ENCODE measurements at places on chromosomes 4 and X.

GRCh38 chrX:40471965-40472648 lies 108.7 kb upstream of the ATP6AP2 start:
- DNase-seq = no peak

- DNase-seq = no peak
Observed at GRCh38 chrX:9160698-9161329, 126.9 kb upstream of the FAM9B start.

- no peak for DNase-seq
Observed at GRCh38 chr4:2805712-2806389, 13.0 kb downstream of the SH3BP2 start.

GRCh38 chr4:56425518-56425917 lies 9.9 kb downstream of the PPAT start:
- no peak for DNase-seq

GRCh38 chr4:128570387-128570975 lies 239.0 kb upstream of the JADE1 start:
- DNase-seq = no peak

DNA sequence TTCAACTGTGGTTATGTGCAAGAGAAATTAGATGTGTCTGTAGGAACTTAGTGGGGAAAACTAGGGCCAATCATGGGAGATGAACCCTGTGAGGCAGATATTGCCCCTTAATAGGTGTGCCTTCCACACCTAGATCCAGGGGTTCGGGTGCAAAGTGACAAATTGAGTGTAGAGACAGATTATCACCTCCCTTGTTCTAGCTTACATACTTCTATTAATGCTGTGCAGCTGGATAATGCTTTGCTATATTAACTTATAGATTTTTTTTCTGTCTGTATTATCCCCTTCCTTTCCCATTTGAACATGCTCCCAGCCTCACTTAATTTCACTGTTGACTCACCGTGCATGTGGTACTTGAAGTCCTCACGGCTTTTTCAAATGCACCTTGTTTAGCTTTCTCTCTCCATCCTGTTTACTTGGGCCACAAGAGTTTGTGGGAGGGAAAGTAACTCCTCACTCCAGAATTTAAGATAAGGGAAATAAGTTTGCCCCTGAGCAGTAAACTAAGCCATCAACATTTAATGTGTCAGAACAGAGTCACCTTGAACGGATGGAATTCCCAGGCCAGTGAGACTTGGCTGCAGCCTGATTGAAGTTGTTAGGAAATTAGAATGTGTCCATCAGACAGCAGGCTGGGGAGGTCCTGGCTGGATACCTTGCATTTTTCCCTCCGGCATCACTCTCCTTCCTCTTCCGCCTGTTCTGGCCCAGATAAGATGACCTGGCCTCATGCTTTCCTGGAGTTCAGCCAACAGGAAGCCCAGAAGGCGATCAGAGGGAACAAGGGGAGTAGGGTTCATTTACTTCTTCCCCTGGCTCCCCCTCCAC lies 478.4 kb downstream of the BCOR start:
- DNase-seq = no peak

DNA sequence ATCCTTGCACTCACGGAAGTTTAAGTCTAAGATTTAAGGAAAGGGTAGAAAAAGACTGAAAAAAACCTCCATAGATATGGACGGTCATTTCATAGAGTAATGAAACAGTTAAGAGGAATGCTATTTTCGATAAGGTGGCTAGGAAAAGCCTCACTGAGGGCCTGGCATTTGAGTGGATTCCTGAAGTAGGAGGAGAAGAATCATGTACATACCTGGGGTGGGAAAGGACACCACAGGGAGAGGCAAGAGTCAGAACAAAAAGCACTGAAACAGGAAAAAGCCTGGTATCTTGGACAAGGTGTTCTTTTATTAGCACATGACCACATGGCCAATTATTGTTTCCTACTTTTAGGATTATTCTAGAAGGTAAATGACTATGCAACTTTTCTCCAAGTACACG lies 547.2 kb upstream of the DIPK2B start:
- no peak for DNase-seq

- DNase-seq = no peak
Observed at GRCh38 chr4:26055855-26056254, 141.8 kb downstream of the SMIM20 start.

DNA sequence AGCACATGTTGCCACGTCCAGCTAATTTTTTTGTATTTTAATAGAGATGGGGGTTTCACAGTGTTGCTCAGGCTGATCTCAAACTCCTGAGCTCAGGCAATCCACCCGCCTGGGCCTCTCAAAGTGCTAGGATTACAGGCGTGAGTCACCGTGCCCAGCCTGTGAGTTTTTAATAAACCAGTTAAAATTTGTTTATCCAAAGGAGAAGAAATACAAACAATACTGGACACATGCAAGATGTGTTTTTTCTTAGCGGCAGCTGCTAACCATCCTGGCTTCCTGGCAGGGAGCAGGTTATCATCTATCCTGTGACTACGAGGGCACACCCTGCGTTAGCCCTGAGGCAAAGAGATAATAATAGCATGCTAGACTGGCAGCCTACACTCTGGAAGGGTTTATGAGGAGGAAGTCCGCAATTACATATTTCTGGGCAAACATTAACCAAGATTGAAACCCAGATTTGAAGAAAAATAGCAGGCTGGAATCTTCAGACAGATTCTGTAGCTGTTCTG lies 191.4 kb downstream of the SPRY1 start:
- no peak for DNase-seq

DNA sequence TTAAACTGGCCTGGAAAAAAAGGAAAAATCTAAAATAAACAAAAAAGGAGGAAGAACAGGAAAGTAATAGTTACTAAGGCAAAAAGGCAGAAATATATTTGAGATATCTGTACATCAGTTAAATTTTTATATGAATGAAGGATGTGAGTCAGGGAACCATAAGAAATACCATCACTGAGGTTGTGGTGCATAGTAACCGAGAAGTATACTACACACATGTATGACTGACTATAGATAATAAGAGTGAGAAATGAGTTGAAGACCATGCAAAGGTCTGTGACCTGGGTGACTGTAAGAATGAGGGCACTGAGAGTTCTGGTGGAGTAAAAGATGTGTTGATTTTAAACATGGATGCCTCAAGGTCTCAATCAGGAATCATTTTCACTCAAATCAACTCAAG lies 220.6 kb upstream of the FAM241A start:
- no peak for DNase-seq

DNA sequence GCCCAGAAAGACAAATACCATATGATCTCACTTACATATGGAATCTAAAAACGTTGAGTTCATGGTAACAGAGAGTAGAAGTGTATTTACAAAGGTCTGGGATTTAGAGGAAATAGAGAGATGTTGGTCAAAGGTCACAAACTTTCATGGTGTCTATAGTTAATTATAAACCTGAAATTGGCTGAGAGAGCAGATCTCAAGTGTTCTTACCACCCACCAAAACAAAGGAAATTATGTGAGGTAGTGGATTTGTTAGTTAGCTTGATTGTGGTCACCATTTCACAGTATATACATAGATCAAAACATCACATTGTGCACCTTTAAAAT lies 186.8 kb downstream of the NWD2 start:
- no peak for DNase-seq

- DNase-seq = no peak
Observed at GRCh38 chr4:40292313-40292759, 42.8 kb upstream of the CHRNA9 start.
